ENCODE measurements at places on chromosomes 5 and 9.

- no peak for DNase-seq
Observed at GRCh38 chr5:141355641-141356040, 820 bp downstream of the PCDHGA4 start.

DNA sequence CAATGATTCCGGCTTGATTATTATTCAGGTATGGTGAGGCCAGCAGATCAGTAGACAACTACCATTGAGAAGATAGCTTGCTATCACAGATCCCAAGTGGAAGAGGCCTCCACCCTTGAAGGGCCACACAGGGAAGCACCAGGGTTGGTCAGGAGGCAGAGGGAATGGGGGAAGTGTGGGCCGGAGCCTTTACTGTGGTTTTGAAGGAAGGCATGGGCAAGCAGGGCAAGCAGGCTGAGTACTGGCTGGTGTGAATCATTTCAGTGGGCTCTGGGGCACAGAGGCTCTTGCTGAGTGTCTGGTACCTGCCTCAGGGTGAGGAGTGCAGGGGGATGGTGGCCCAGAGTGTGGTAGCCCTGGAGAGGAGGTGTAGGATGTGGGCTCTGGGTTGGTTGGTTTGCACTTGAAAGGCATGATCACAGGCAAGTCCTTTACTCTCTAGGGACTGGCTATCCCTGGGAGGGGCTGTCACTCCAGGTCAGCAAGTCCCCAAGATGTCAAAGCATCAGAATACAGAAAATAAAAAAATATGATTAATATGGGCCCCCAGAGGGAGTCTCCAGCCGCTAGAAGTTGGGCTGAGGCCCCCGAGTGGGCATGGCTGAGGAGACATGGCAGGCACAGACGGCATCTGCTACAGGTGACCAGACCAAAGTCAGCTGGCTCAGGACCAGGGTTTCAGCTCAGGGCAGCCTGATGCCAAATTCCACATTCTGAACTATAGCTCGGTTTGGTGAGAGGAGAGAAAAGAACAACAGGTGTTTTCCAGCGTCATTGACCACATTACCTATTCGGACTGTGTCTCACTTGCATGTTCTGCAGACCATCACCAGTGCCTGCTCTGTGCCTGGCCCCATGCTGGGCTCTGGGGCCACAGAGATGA is 9.7 kb upstream of the SUSD3 start:
- DNase-seq = no peak

DNA sequence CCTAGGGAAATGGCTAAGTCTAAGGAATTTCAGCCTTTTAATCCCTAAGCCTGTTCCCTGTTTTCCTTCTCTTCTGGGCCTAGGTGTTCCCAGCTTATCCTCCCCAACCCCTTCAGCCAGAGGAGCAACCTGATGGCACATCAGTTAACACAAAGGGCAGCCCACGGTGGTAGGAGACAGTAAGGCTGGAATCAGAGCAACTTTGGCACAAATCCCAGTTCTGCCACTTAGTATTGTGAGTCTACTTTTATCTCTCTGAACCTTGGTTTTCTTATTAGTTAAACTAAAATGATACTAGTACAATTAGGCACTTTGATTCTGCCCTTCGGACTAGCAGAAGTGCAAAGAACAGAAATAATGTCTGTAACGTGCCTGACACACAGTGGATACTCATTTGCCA is 246.8 kb downstream of the SAXO1 start:
- DNase-seq = no peak

GRCh38 chr9:2465921-2466460 is 155.6 kb upstream of the VLDLR start:
- no peak for DNase-seq

DNA sequence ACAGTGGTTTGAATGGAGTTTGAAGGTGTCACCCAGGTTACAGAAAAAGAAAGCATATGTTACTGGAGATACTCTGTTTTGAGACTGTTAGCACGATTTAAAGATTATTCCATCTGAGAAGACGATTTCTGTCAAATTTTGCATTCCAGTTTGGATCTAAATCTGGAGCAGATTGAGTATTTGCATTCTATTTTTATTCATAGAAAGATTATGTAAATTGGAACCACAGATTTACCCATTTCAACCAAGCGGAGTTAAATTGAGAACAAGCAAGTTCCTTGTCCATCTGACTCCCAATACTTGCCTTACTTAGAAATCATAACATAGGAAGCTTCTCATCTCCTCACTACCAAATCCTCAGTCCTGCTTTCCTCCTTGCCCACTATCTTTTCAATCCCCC is 255.7 kb downstream of the CHSY3 start:
- no peak for DNase-seq

DNA sequence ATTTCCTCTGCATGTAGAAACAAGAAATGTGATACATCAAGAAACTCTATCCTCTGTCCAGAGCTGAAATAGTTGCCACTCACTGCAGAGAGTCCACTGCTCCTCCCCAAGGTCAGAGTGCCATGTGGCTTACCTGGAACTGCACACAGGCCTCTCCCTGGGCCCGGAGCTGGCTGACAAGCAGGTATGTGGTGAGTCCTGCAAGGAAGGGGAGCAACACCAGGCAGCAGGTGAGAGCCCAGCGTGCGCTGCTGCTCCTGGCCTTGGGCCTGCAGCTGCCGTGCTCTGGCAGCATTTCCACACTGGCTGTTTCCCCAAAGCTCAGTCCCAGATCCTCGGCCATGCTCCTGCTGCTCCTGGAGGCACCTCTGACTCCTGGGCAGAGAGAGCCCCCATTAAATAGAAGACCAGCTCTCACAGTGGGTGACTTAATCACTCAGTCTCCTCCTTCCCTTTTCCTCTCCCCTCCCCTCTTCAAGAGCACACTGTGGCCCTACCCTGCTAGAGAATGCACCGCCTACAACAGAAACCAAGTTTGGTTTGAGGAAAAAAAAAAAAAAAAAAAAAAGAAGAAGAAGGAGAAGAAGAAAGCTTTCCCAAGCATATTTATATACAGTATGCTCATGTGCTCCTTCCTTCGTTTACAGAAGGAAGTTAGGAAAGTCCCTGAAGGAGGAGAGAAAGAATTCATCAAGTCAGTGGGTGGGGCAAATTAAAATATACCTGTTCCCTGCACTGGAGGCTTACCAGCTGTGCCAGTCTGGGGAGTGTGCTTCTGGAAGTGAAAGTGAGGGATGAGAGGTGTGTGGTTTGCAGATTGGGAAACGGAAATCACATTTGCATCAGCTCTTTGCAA is at the start of gene TNFSF15:
TSS of gene TNFSF15 (minus strand) at position 370 of the 856 bp plus-strand sequence. CDS start at position 343, 27 bp downstream.
- DNase-seq = no peak

DNA sequence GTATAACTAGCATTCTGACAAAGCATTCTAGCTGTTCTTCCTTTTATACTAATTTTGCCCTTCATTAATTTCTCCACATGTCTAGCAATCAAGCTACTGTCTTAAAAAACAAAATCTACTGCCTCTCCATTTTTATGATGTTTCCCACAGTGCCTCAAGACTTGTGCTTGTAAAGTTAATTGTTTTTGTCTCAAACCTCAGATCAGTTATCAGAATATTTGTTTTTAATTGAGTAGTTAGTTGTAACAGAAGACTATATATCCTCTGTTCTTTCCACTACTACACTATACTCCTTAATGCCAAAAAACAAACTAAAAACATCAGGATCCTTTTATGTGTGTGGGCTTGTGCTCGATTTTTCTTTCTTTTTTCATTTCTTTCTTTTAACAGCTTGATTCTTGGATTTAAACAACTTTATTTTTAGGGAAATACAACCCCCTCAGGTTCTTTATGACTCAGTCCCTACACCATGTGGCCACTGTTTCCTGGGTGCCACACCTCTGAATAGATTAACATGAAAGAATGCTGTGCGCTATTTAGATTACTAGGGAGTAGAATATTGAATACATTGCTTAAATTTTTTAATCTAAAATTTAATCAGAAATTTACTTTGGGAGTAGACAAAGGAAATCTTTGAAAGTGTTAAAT is 1.2 kb downstream of the ASPN start:
- no peak for DNase-seq

DNA sequence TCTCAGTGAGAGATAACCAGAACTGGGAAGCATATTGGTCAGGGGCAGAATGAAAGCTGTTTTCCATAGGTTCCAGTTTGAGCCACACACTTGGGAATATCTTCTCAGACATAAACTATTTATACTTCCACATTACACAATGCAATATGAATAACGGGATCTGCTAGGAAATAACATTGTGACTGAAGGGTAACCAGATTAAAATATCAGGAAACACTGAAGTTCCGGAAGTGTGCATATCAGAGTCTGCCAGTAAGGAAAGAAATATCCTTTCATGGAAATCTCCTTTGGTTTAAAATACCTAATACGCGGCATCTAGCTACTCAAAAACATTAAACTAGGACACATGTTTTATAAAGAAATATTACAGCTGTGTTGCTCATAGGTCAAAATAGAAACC is 56.3 kb downstream of the ST8SIA4 start:
- DNase-seq = no peak

DNA sequence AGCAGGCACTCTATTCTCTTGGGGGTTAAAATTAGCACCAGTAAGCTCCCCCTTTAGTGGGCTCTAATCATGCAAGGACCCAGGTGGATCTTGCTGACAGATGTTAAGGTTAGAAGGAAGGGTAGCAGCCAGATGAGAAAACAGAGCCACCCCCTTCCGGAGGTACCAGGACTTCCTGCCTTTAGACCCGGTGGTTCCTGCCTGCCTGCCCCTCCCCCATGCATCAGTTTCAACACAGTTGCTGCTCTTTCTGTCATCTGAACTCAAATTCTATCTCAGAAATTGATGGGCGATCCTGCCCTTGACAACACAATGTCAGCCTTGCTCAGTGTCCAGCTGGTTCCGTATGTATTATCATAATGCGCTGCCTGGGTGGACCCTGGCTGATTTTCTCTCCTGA is 287.3 kb downstream of the EBF1 start:
- no peak for DNase-seq

GRCh38 chr5:132768485-132768868 is 8.6 kb downstream of the SEPTIN8 start:
- DNase-seq = no peak

Measured in anterior cingulate cortex (tissue), 58 donors.